ENCODE measurements at places on chromosomes 3 and 15. TPM values are rescaled to one million over a fixed set of nuclear protein-coding genes. Genes with fewer than 3 reads are reported as not detected.

The NRROS gene
- 5.9 TPM for total RNA-seq

DNA sequence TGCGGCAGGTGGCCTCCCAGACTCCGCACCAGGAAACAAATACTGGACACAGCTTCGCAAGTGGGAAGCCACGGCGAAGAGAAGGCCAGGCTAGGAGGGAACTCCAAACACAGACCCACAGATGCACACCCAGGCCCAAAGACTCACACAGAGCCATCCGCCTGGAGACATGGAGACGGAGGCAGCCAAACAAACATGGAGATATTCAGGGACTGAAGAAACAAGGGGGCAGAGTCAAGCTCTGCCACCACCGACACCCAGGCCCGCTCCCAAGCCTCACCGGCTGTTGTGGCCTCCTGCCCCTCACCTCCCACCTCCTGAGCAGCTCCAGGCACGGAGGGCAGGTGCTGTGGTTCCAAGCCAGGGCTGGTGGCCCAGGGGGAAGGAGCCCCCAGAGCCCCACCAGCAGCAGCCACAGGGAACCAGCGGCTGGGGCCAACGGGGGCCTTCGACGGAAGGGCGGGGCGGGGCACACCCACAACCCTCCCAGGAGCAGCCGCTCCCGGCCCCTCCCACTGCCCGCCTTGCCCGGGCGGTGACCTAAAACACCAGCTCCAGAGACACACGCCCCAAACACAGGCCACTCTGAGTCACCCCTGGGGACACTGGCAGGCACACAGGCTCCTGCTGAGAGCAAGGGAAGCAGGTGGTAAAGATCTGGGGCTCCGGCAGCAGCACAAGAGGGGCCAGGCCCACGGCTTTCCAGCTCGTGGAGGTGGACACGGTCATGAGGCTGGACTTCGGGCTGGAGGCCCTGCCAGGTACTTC is 31.9 kb downstream of the TNK2 start:
- H3K4me1 ChIP-seq = no peaks in the 10 kb centered on the region
- no peaks in the 10 kb centered on the region for H3K27me3 ChIP-seq
- no peak overlapping the region for H3K4me3 ChIP-seq
- no peaks in the 10 kb centered on the region for H3K36me3 ChIP-seq
- H3K27ac ChIP-seq = no peak overlapping the region

- H3K27me3 ChIP-seq = no peaks in the 10 kb centered on the region
- H3K27ac ChIP-seq = no peak overlapping the region
- H3K36me3 ChIP-seq = no peaks in the 10 kb centered on the region
- H3K4me3 ChIP-seq = no peak overlapping the region
- no peaks in the 10 kb centered on the region for H3K4me1 ChIP-seq
Measured at GRCh38 chr15:75656813-75657212, 9.1 kb downstream of the SNX33 start.

The PP2D1 gene
- total RNA-seq = not detected

The KBTBD8 gene
- total RNA-seq = 20.2 TPM

The SYNPR gene
- total RNA-seq = 2.6 TPM

DNA sequence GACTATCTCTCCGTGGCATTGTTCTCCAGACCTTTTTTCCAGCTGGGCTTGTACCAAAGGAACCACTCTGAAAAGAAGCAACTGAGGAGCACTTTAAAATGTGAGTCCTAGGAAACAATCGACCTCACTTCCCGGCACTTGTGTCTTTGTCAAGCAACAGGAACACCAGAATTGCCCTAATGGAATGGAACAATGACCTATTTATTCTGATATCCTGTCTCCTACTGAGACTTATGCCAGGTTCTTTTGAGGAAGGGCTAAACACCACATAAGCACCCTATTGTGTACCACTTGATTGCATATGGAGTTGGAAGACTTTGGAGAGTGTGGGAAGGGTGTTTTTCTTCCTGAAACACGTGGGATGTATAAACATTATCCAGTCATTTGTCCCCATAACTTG is 56.8 kb upstream of the TGFBR2 start:
- H3K27ac ChIP-seq = peak overlapping the region; percentile 94
- no peaks in the 10 kb centered on the region for H3K27me3 ChIP-seq
- H3K4me3 ChIP-seq = no peak overlapping the region
- peaks cover 43% of the 10 kb centered on the region for H3K4me1 ChIP-seq
- peak; percentile 74 for DNase-seq

- no peak for DNase-seq
- H3K36me3 ChIP-seq = no peaks in the 10 kb centered on the region
- peaks cover 17% of the 10 kb centered on the region for H3K4me1 ChIP-seq
- no peak overlapping the region for H3K4me3 ChIP-seq
Measured at GRCh38 chr15:35013370-35013769, 25.3 kb upstream of the ZNF770 start.

The SLC22A13 gene
- 0.66 TPM for total RNA-seq

The CHRNB4 gene
- total RNA-seq = 1.6 TPM

The LRTM1 gene
- total RNA-seq = not detected

DNA sequence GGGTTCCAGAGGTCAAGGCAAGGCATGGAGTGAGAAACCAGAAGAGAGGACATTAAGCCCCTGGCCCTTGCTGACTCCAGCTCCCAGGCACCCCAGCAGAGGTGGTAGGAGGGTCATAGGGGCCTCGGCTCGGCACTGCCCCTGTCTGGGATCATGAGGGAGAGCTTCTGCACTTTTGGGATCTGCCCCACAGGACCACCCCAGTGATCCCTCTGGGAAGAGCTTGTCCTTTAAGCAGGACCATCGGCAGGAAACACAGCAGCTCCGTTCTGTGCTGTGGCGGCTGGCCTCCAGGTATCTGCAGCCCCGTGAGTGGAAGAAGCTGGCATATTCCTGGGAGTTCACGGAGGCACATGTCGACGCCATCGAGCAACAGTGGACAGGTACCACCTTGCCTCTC is 35.5 kb downstream of the ANKDD1A start:
- no peak overlapping the region for H3K27ac ChIP-seq
- H3K36me3 ChIP-seq = no peaks in the 10 kb centered on the region
- no peak overlapping the region for H3K4me3 ChIP-seq
- no peak for DNase-seq
- H3K27me3 ChIP-seq = no peaks in the 10 kb centered on the region

The UQCC5 gene
- total RNA-seq = 2.6 TPM

- H3K4me1 ChIP-seq = no peaks in the 10 kb centered on the region
- no peaks in the 10 kb centered on the region for H3K36me3 ChIP-seq
- H3K4me3 ChIP-seq = no peak overlapping the region
- DNase-seq = no peak
- H3K27me3 ChIP-seq = no peaks in the 10 kb centered on the region
Measured at GRCh38 chr3:144948711-144949110, 977.1 kb downstream of the DIPK2A start.

The KNG1 gene
- not detected for total RNA-seq

The TMEM212 gene
- not detected for total RNA-seq

DNA sequence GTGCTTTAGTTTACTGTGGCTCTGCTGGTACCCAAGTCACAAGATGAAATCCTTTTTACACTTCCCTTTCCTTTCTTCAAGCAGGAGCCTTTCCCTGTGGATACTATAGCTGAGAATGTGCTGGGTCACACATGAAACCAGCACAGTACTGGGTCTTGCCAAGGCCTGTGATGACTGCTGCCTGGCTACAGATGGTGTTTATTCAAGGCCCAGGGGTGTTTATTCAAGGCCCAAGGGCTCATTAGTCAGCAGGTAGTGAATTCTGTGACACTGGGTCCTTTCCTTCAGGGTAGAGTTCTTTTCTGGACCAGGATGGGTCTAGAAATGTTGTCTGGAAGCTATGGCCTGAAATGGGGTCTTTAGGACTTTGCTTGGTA is 99.4 kb downstream of the SH3GL3 start:
- H3K36me3 ChIP-seq = no peaks in the 10 kb centered on the region
- H3K4me1 ChIP-seq = peaks cover 46% of the 10 kb centered on the region
- H3K27ac ChIP-seq = no peak overlapping the region
- no peak overlapping the region for H3K4me3 ChIP-seq

The SLC12A8 gene
- 15.9 TPM for total RNA-seq

The LRRIQ4 gene
- not detected for total RNA-seq

The C2CD4B gene
- total RNA-seq = 1.5 TPM

DNA sequence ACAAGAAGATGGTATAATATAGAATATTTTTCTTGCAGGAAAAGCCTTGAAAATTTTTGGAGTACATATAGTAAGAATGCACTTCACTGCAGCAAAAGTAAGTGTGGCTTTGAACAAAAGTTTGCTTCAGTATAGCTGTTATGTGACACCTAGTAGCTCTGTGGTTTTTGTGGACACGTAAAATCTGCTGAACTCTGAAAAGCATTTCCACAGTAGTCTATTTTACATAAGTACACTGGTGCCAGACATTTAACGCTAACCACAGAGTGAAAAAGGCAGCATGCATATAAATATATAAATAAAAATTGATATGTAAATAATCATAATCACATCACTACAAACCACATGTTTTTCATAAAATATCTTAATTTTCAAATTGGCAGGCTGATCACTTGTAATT is 39.8 kb downstream of the CGGBP1 start:
- H3K27me3 ChIP-seq = no peaks in the 10 kb centered on the region
- no peaks in the 10 kb centered on the region for H3K36me3 ChIP-seq
- DNase-seq = no peak
- no peak overlapping the region for H3K4me3 ChIP-seq

DNA sequence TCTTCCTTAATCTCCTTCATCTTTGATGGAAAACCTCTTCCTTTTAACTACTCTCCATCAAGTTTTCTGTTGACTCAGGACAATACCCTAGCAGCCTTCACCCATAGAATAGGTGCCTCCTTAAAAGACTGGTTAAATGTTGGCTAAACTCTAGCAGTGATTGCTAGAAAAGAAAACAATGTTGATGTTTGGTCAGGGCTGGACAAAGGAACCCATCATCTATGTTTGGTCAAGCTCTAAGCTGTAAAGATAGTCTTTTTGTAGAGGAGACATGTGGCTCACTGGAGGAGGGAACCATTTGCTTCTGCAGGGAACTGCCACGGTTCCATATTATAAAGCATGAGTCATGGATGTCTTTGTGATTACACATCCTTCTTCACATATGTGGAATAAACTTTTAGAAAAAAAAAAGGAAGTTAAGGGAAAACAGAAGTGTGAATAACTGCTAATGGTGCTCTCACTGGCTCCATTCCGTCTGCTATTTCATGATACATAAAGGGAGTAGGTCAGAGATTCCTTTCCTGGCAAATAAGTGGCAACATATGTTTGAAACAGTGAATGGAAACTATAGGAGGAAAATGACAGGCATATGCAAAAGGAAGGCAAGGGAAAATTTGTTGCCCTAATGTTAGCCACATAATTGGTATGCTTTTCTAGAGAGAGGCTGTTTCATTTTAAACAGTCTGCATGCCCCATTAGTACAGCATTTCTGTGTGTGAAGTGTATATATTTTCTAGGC is 78.2 kb downstream of the CMSS1 start:
- no peaks in the 10 kb centered on the region for H3K36me3 ChIP-seq
- no peak overlapping the region for H3K4me3 ChIP-seq
- H3K27me3 ChIP-seq = no peaks in the 10 kb centered on the region

The FAM107A gene
- total RNA-seq = 1.0 TPM

The ACAA1 gene
- total RNA-seq = 21.4 TPM

The PLA2G4D gene
- not detected for total RNA-seq

The KLF15 gene
- total RNA-seq = 14.0 TPM

- H3K27me3 ChIP-seq = no peaks in the 10 kb centered on the region
- H3K4me3 ChIP-seq = no peak overlapping the region
- no peak for DNase-seq
- H3K36me3 ChIP-seq = no peaks in the 10 kb centered on the region
- no peak overlapping the region for H3K27ac ChIP-seq
Measured at GRCh38 chr3:40451551-40451950, 5.6 kb upstream of the RPL14 start.

The ALS2CL gene
- total RNA-seq = 11.8 TPM

DNA sequence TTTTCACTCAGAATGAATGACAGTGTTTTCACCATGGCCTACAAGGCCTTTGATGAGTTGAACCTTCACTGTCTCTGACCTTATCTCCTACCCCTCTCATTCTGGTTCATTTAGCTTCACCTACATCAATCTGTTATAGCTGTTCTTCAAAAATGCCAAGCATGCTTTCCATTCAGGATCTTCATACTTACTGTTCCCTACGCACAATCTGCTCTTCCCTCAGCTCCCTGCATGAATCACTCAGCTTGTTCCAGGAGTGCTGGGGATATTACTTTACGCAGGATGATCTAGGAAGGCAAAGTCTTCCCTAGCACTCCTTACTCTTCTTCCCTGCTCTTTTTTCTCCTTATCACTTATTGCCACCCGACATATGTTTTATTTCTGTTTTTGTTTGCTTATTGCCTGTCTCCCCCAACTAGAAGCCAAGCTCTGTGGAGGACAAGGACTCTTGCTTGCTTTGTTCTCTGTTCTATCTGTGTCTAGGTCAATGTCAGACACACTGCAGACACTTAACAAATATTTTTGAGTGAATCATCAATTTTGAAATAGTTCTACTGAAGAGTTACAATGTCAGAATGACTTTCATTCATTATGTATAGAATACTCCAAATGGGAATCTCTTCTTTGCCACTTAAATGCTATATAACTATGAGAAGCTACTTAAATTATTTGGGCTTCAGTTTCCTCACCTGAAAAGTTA is 238.3 kb upstream of the FEZF2 start:
- no peak overlapping the region for H3K27ac ChIP-seq
- 0 out of 2 replicates have a peak, but pooled peaks cover 3% of the 10 kb centered on the region for H3K4me1 ChIP-seq
- no peaks in the 10 kb centered on the region for H3K36me3 ChIP-seq
- no peaks in the 10 kb centered on the region for H3K27me3 ChIP-seq
- no peak for DNase-seq

DNA sequence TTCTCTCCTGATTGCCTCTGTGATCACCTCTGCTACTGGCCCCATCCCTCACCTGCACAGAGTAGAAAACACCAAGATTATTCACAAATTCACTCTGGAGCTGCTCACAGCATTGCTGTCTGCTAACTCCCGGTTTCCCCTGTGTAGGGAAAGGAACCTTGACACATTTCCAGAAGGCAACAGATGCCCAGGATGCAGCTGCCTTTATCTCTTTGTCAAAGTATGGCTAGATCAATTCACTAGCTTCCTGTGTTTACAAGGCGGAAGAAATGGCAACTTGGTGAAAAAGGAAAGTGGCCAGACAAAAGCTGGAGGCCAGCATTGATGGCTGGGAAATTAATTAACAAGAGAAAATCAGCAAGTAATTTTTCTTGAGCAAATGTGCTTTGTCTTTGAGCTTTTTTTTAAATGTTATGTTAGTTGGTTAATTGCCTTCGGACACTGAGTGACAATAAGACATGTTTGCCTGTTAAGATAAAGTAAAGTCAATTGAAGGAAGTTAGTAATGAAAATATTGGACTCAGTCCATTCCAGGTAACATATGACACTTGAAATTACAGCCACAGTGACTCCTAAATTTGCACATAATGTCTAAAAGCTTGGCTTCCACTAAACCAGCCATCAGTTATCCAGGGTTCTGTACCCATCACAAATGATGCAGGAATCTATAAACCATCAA is 394.6 kb upstream of the IL12A start:
- no peaks in the 10 kb centered on the region for H3K27me3 ChIP-seq
- DNase-seq = no peak
- H3K27ac ChIP-seq = no peak overlapping the region
- H3K4me1 ChIP-seq = no peaks in the 10 kb centered on the region
- H3K4me3 ChIP-seq = no peak overlapping the region

GRCh38 chr3:116614795-116615362 is 94.7 kb upstream of the TUSC7 start:
- no peaks in the 10 kb centered on the region for H3K36me3 ChIP-seq
- H3K27me3 ChIP-seq = no peaks in the 10 kb centered on the region
- peak; percentile 72 for DNase-seq
- no peaks in the 10 kb centered on the region for H3K4me1 ChIP-seq
- H3K4me3 ChIP-seq = no peak overlapping the region

The SCAMP5 gene
- 43.3 TPM for total RNA-seq

The TMEM266 gene
- total RNA-seq = 2.8 TPM

GRCh38 chr15:42375252-42375651 is 16.0 kb downstream of the CAPN3 start:
- no peaks in the 10 kb centered on the region for H3K27me3 ChIP-seq
- H3K36me3 ChIP-seq = no peaks in the 10 kb centered on the region
- no peak overlapping the region for H3K4me3 ChIP-seq
- no peaks in the 10 kb centered on the region for H3K4me1 ChIP-seq

The CDC25A gene
- total RNA-seq = 126 TPM

All from GM23338 (cell line).